Urinary bladder (tissue), 4 donors: ENCODE measurements at places on chromosomes 16 and 17. TPM values are rescaled to one million over a fixed set of nuclear protein-coding genes. Genes with fewer than 3 reads are reported as not detected.

SPATA22 gene
- polyA plus RNA-seq = 0.23 TPM

SOX15 gene
- polyA plus RNA-seq = 15.3 TPM

HCRT gene
- not detected for polyA plus RNA-seq

- DNase-seq = no peak
Measured at GRCh38 chr17:75265614-75266315, 4.1 kb downstream of the MRPS7 start.
